ENCODE measurements at places on chromosomes 7 and 10. TPM values are rescaled to one million over a fixed set of nuclear protein-coding genes. Genes with fewer than 3 reads are reported as not detected.
A peak's percentile ranks its signal among the peaks of the same experiment; 100 is the strongest.

DNA sequence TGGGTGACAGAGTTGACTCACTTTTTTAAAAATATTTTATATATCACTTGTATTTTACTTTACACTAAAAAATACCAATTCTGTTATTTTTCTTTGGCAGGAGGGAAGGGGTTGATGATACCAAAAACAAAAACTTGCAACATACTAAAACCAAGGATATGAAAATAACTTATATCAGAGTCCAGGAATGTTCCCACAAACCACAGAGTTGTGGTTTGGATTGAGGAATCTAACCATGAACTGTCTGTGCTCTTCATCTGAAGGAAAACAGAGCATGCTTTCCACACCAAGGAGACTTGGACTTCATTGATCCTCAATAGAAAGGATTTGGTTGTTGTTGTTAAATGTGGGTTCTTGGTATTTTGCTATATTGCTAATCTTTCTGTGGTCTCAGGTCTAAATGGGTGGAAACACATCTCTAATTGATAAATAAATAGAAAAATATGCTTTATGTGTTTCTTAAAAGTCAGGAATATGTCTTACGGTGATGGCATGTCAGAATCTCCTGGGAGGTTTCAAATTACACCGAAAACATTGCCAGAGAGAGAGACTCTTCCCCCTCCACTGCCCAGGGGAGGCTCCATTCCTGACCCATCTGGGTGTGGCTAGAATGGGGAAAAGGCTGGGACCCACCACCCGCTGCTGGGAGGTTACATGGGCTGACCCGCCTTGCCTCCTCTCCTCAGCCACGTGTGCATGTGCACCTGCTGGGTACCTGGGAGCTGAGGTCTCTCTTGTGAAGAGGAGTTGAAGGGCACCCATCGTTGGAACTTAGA is 46.9 kb upstream of the STK17A start:
- DNase-seq, result no peak

GRCh38 chr7:10222976-10223375 is 750.7 kb upstream of the PHF14 start:
- no peak for DNase-seq

HPS6 gene
- polyA plus RNA-seq, result 17.9 TPM

CAMK1D gene
- 8.4 TPM for polyA plus RNA-seq

UTF1 gene
- not detected for polyA plus RNA-seq

OR2A1 gene
- 0.94 TPM for polyA plus RNA-seq

GRCh38 chr10:35378541-35379210 is 42.4 kb downstream of the CCNY start:
- DNase-seq, result no peak

DNA sequence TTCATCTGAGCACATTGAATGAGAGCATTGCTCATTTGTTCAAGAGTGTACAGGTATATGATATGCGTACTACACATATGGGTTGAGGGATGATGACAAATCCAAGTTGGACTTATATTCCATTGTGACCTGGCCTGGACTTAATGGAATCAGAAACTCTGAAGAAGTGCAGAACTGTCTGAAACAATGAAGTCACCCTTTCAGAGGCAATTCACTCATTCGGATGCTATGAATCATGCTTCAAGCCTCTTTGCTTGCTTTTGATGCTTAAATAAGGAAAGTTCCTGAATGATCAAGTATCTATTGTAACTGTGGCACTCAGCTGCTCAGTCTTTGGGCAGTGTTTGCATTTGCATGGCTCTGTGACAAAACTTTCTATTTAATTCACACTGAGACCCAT is 93.4 kb downstream of the ZNF365 start:
- no peak for DNase-seq

DNA sequence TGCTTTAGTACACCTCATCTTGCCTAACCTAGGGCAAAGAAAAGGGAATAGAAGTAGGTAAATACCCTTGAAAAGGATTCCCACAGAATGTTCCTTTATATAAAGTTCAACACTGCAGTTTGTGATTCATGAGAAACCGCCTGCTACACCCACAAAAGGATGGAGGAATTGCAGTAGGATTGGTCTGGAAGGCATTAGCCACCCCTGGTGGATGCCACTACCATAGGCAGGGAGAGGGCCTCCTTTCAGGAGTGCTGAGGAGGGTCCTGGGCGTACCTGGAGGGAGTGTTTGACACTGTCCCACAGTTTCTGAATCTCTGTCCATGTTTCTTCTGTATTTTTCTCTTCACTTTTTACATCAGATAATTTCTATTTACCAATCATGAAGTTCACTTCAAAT is 221.8 kb upstream of the TMEM72 start:
- DNase-seq, result no peak

GRCh38 chr7:135959646-135960363 is 17.4 kb downstream of the MTPN start:
- DNase-seq, result no peak

FXYD4 gene
- polyA plus RNA-seq, result not detected

DNA sequence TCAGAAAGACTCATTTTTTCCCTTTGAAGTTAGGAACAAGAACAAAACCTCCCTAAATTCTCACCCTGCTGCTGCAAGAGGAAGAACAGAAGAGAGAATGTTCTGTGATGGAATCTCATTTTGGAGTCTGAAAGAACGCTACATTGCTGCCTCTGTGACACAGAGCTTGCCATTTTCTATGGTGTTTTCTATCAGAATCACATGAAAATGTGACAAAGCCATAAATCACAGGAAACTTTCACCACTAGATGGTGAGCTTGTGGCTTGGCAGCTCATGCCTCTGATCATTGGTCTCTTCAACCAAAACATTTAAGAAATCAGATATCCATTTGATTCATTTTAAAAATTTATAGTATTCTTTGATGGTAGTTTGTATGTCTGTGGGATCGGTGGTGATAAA is 82.9 kb downstream of the CADPS2 start:
- DNase-seq, result no peak

- no peak for DNase-seq
Observed at GRCh38 chr7:153532326-153532725, 519.9 kb upstream of the DPP6 start.

- no peak for DNase-seq
Observed at GRCh38 chr10:74371696-74372095, 220.7 kb downstream of the ADK start.

GIMAP4 gene
- polyA plus RNA-seq, result 17.8 TPM

NODAL gene
- 0.33 TPM for polyA plus RNA-seq

DNA sequence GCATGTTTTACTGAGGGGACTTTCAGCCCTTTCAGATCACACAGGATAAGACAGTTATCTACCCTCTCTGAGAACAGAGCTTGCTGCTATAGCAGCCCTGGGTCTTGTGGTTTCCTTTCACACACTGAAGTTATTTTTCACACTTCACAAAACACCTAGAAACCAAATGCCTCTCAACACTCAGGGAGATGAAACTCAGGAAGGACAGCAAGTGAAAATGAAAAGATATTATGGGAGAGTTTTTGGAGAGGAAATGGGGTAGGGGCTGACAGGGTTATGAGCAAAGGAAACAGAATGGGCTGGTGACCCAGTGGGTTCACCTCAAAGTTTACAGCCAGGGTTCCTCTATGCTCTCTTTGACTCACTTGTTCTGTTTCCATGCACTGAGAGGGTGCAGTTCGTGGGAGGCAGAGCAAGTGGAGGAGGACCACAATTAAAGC is 17.0 kb upstream of the GIMAP2 start:
- DNase-seq, result no peak

- DNase-seq, result no peak
Observed at GRCh38 chr7:18895456-18895855, 222.0 kb downstream of the TWIST1 start.

- no peak for DNase-seq
Observed at GRCh38 chr7:22849662-22850061, 27.0 kb upstream of the TOMM7 start.

DNA sequence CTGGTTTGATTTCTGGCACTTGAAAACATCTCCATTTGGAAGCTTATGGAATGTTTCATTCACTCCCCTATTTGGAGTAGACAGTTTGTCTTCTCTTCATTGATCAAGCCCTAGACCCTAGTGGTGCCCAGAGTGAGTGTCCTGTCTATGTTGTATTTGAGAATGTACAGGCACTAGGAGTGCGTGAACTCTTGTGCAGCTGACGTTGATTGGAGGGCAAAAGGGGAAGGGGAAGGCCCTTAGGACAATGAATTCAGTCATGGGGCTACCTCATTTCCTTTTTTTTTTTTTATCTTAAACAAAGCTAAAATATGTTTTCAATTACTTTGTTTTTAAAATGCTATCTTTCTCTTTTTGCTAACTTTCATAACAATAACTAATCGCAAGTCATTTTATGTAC is 66.5 kb downstream of the ADD3 start:
- DNase-seq, result peak; percentile 26

- DNase-seq, result no peak
Observed at GRCh38 chr10:99233000-99233688, 2.5 kb downstream of the HPSE2 start.

DNA sequence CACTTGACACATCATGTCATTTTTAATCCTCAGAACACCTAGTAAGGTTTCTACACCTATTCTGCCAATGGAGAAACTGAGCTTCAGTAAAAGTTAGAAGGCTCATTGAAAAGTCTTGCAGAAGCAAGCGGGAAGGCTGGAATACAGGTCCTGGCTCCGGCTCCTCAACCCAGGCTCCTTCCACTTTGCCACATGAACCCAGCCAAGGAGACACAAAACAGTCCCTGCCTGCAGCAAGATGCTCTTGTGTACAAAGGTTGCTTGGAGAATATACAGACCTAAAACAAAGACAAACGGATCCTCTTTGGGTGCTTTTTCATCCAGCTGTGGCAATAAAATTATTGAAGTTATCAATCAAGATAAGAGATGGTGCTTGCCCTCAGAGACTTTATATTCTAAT is 106.8 kb downstream of the SORBS1 start:
- no peak for DNase-seq

SH2D4B gene
- polyA plus RNA-seq, result 0.01 TPM

FAM200A gene
- polyA plus RNA-seq, result 10.5 TPM
